H9 (cell line): ENCODE measurements at places on chromosomes 3 and 15. TPM values are rescaled to one million over a fixed set of nuclear protein-coding genes. Genes with fewer than 3 reads are reported as not detected.

Gene HACL1
- 48.9 and 52.6 TPM in 2 replicates for total RNA-seq

Gene CHL1
- total RNA-seq = 0.04 TPM in 1 of 2 replicates, not detected in the other

DNA sequence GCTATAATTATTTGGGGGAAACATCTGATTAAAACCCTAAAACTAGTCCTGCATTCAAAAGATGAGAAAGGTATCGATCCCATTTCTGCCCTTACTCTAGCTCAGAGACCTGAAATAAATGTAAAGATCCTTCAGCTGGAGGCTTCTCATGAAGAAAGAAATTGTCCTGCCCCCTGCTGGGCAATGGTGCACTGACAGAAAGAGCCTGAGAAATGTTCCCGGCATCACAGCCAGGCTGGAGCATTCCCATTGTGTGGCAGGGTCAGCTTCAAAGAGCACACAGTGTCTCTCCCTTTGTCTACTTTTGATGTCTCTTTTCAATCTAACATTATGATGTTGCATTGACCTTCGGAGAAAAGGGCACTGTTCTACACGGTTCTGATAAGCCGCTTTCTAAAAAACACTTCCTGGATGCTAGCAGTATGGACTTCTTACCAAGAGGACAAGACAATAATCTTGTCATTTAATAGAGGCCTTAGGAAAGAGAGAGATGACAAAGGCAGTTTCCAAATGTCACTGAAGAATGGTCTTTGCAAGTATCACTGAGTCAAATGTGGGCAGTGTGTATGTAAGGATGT is 287.5 kb downstream of the MAGI1 start:
- peak; percentile 65 for DNase-seq
- H3K27me3 ChIP-seq = no peaks in the 10 kb centered on the region
- no peak overlapping the region for H3K4me3 ChIP-seq
- H3K27ac ChIP-seq = no peak overlapping the region
- no peaks in the 10 kb centered on the region for H3K36me3 ChIP-seq

DNA sequence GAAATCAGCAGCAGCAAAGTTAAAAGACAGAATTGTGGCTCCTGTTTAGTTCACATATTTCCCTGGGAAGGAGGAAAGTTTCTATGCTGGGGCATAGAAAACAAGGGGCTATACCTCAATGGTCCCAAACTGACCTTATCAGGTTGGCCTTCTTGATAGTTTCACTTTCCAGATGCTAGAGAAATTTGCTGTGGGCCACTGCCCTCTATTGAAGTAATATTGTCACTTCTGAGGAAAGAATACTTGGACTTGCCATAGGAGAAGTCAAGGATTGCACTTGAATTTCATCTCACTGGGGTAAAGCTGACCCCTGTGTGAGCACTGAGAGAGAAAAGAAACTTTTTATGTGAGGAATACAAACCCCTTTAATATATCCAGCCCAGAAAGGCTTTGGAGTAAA is 49.3 kb upstream of the XCR1 start:
- no peak for DNase-seq
- no peaks in the 10 kb centered on the region for H3K27me3 ChIP-seq
- H3K4me1 ChIP-seq = no peaks in the 10 kb centered on the region
- H3K4me3 ChIP-seq = no peak overlapping the region
- H3K36me3 ChIP-seq = no peaks in the 10 kb centered on the region; the same call in 1 of the 2 replicates
